COLO829 (cell line): ENCODE measurements at places on chromosomes 13 and 19.

DNA sequence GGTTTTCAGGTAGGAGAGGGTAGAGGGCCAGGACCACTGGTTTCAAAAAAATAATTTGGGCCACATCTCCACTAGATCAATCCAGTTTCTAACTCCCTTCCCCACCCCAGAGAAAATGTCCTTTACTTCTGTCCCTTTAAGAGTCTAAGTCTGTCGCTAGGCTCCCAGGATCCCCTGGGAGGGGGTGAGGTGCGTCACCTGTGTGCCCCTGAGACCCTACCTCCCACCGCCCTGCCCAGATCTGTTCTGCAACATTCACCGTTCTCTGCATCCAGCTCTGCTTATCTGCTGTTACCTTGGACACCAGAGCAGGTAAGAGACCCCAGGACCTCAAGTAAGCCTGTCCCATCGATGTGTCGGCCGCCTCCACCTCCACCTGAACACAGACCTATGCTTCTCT lies at the start of gene GFY:
Gene GFY, plus strand, starts transcription at position 211 of the 400 bp plus-strand sequence. CDS start 1,043 bp downstream, outside the sequence.
- DNase-seq: no peak

GRCh38 chr13:113732176-113732960 lies 26.7 kb upstream of the TMEM255B start:
- DNase-seq: no peak

DNA sequence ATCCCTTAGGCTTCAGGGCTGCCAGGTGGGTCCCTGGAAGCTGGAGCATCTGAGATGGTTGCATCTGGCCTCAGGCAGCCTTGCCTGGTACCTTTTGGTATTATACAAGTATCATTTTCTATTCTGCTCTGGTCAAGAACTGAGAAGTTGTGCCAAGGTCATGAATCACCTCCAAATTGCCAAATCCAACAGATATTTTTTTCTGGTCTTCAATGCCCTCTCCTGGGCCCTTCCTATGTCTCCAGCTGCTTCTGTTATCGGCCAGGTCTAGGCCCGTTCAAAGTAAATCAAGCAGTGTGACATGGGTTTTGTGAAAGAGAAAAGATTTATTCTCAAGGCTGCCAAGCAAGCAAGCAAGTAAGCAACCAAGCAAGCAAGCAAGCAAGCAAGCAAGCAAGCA lies 271.1 kb upstream of the MAB21L1 start:
- no peak for DNase-seq

DNA sequence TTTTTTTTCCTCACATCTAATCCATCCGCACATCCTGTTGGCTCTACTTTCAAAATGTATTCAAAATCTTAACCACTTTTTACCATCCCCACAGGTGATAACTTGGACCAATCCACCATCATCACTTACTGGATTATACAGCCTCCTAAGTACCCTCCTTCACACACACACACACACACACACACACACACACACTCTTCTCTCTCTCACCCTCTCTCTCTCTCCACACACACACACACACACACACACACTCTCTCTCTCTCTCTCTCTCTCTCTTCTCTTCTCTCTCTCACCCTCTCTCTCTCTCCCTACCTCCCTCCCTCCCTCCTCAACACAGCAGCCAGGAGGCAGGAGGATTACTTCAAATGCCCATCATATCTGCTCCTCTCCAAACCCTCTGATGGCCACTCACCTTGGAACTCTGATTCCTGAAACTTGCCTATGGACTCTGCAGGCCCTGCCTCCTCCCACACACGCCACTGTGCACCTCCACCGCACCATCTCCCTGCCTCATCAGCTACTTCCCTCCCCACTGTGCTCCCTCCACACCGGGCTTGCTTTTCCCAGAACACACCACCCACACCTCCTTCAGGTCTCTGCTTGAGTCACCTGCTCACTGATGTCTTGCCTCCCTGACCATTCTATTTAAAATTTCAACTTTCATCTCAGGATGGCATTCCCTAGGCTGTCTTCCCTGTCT lies 39.7 kb downstream of the RCBTB2 start:
- DNase-seq: no peak

DNA sequence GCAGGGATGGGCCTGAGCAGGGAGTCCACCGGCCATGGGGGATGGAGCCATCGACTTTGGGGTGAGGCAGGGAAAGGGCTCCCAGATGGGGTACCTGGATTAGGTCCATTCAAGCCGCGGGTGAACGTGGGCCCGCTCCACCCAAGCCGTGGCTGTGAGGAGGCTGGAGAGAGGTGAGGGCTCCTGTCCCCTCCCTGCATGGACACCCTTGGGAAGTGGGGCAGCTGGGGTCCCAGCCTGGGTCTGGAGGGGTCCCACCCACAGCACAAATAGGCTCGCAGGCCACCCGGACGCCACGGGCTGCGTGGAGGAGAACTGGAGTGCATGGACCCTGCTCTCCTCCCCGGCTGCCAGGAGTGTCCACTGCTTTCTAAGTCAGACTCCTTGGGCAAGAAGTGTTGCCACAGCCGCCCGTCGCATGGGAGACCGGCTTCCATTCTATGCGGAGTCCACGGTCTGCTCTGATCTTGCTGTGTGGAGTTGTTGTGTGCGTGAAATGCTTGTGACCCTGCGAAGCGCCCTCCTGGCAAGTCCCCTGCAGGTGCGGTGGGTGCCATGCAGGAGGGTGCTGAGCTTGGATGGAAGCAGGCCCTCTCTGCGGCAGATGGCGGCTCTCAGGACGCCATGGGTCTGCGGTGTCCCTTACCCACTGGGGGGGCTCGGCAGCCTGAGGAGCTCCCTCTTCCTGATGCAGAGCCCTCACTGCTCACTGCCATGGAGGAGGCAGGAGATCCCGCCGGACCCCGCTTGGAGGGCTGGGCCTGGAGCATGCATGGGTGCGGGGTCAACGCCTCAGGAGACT lies 2.0 kb downstream of the DAZAP1 start:
- no peak for DNase-seq

GRCh38 chr13:66532146-66532545 lies 698.0 kb downstream of the PCDH9 start:
- DNase-seq: no peak

DNA sequence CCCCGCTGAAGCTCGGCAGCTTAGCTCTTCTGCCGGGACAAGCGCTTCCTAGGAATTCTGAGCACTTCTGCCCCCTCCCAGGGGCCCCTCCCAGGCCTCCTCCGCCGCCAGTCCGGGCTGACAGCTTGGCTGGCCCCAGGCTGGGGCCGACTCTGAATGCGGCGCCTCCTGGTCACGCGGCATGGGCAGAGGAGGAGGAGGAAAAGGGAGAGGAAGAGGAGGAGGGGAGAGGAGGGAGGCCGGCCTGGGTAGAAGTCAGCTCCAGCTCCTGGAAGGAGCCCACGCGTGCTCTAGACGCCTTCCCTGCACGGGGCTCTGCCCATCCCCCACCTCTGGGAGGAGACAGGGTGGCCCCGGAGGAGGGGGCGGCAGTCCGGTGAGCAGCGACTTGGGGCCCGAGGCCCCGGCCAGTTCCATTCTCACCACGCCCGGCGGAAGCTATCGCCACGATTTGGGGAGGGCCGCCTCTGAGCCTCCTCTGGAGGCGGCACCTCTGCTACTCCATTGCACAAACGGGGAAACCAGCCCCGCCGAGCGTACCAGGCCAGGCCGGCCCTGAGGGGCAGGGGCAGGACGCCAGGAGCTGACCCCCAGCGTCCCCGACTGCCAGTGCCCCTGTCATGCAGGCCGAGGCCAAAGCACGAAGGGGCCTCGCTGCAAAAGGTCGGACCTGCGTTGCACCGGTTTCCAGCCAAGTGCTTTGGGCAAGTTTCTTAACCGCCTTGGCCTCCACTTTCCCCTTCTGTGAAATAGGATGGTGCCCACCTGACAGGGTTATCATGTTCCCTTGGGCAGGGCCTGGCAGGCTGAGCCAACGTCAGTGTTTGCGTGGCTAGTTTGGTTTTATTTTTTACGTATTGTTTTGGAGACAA lies 31.6 kb downstream of the CCNE1 start:
- no peak for DNase-seq

DNA sequence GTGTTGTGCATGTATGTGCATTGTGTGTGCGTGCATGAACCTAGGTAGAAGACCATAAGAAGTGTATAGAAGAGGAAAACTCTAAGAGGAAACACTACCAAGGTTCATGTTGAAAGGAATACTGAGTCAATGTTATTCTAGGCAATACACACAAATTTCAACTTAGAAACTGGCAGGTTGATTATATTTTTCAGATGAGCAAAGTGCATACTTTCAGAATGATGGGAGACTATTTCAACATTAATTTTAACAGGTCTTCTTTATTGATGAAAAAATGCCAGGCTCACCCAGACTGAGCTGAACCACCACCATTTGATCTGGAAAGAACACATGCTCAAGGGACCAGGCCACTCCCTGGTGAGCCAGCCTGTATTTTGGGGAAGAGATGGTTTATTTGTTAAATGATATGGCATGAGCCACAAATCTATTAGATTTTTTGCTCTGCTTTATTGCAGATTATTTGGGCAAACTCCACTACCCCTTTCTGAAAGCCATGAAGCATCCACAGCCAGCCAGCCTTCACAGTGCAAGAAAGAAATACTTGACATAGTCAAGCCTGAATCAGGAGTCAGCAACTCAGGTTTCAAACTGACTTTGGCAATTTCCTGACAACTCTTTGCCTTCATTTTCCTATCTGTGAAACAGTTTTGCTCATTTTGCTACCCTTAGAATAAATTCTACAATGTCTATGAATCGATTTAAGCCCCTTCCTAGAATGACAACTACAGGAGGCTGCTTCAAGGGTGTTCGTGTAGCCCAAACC lies 368.9 kb downstream of the COG6 start:
- no peak for DNase-seq

DNA sequence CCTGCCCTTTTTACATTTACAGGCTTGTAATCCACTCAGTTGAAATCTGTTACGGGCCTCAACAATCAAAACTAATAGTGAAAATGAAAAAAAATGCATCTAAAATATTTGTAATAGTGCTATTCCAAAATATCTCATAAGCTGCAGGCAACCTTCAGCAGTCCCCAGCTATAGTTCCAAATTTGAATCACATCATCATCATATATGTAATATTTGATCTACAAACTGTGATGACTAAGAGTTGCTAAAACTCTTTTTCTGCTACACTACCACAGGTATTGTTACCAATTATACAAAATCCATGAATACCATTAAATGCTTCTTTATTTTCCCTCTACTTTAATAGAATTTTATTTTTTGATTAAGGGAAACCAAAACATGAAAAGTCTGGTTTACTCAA lies 121.4 kb upstream of the RFC3 start:
- no peak for DNase-seq

- DNase-seq: peak; percentile 31
Observed at GRCh38 chr13:46716821-46717220, 80.1 kb downstream of the ESD start.

GRCh38 chr13:92177966-92178365 lies 779.5 kb downstream of the GPC5 start:
- no peak for DNase-seq

DNA sequence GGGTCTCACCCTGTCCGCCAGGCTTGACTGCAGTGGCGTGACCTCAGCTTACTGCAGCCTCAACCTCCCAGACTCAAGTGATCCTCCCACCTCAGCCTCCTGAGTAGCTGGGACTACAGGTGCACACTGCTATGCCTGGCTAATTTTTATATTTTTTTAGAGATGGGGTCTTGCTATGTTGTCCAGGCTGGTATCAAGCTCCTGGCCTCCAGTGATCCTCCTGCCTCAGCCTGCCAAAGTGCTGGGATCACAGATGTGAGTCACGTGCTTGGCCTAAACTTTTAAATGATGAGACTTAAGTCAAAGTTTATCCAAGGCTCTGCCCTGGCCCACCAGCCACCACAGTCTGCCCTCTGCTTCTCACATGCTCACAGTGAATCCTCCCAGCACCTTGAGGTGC lies 2.2 kb downstream of the C19orf33 start:
- DNase-seq: no peak

GRCh38 chr13:40522282-40522681 lies 144.2 kb downstream of the FOXO1 start:
- DNase-seq: no peak

- DNase-seq: no peak
Observed at GRCh38 chr13:36567485-36567884, 106.3 kb upstream of the SERTM1 start.

GRCh38 chr13:100667894-100668293 lies 6.7 kb downstream of the TMTC4 start:
- no peak for DNase-seq

DNA sequence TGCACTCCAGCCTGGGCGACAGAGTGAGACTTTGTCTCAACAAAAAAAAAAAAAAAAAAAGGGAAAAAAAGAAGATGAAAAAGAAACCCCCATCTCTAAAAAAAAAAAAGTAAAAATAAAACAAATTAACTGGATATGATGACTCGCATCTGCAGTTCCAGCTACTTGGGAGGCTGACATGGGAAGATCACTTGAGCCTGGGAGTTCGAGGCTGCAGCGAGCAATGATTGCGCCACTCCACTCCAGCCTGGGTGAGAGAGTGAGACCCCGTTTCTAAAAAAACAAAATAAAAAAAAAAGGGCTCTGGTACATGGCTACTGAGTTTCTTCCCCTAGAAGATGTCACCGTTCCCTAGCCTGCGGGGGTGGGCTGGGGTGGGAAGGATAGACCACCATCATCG lies 2.4 kb upstream of the CATSPERG start:
- no peak for DNase-seq

- no peak for DNase-seq
Observed at GRCh38 chr19:13302526-13303270, 152.5 kb downstream of the IER2 start.

GRCh38 chr13:93818345-93818744 lies 591.7 kb downstream of the GPC6 start:
- DNase-seq: no peak

DNA sequence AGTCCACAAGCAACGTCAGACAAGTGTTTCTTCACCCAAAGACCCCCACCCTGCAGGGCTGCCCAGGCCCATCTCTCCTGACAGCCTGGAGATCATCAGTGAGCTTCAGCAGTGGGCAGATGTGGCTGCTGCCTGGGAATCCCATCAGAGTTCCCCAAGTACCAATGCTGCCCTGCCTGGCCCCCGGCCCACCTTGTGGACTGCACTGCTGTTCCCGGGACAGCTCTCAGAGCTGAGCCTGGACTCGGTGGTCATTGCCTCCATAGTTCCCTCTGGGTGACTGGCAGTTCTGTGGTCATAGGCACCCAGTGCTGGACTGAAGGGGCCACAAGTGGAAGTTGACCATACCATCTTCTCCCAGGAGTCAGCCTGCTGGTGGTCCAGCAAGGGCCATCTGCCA lies 24.5 kb upstream of the ZNF492 start:
- DNase-seq: no peak

DNA sequence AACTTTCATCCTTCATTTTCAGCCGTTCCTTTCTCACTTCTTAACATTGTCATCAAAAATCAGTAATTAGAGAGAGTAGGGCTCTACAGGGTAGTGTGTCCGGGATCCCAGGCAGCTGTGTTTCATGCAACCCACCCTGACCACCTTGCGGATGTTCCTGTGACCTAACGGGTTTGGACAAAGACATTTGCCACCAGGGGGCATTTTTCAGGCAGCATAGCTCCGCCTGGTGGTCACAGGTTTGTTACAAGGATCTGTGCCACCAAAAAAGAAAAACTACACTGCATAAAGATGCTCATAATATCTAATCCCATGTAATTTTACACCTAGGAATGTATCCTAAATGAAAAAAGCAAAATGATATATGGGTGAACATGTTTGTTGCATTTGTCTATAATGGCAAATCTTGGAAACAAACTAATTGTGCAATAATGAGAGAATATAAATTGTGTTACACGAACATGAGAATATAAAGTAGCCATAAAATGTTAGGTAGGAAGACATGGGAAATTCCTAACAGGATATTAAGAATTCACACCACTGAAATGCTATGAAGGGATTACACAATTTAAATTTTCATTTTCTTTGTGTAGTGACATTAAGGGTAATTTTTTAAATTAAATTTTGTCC lies 123.0 kb downstream of the SLC7A1 start:
- DNase-seq: peak; percentile 61
